Activated CD8-positive, alpha-beta T cell treated with anti-CD3 and anti-CD28 coated beads, Interleukin-2, amount 10 ng/mL, durations not matched to agents 7 days and 5 days (primary cell): ENCODE measurements at places on chromosomes 7 and 10.

DNA sequence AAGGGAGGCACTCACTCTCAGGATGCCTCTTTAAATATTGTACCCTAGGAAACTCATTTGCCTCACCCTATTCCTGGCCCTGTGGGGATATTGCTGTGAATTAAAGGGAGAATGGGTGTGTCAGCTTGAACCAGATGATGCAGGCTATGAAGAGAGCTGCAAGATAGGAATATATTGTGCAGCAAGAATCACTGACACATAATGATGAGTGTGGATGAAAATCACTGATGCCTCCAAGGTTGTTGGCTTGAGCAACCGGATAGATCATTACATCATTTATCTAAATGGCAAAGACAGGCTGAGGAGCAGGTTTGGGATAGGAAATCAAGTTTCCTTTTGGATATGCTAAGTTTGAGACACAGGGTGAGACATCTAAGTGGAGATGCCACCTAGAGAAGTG, 6.2 kb downstream of the SLC26A4 start:
- no peak for DNase-seq

GRCh38 chr10:47379901-47380300, 4.2 kb downstream of the ZNF488 start:
- DNase-seq: no peak

DNA sequence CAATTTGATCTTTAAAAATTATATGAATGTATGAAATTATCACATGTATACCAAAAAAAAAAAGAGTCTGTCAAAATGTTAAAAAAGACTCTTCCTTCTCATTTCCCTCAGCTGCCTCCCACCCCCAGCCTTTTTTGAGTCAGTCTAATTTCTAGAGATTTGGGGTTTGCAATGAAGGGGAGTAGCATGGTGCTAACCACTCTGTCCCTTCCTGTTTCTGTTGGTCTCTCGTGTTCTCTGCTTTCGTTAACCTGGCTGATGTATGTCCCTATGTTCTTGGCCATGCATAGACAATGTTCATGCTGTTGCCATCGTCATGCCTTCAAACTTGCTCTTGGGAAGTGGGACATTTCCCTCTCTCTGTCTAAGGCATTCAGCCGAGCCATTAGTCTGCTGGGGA, 474.1 kb downstream of the LRMDA start:
- no peak for DNase-seq

DNA sequence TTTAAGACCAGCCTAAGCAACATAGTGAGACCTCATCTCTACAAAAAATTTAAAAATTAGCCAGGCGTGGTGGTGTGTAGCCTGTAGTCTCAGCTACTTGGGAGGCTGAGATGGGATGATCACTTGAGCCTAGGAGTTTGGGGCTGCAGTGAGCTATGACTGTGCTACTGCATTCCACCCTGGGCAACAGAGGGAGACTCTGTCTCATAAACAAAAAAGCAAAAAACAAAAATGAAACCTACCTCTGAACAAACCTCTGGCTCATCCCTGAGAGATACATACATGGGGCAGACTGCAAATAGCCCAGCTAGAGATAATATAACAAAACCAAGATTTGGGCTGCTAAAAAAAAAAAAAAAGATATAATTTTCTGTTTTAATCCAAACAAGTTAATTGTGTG, 19.5 kb downstream of the C10orf67 start:
- peak; percentile 27 for DNase-seq

DNA sequence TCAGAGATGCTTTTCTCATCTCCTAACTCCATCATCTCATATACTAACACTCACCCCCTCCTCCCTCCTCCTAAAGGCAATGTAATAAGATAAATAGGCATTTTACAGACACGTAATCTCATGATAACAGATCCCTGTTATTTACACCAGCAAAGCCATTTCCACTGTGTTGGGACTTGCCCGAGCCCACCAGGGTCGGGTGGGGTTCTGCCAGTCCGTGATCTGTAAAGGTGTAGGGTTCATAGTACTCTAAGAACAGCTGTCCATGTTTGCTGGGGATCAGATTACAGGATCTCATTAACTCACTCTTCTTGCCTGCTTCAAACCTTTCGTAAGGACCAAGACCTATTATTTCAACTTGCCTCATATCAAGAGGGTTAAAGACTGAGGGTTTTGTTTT, 172.4 kb downstream of the FZD1 start:
- no peak for DNase-seq

DNA sequence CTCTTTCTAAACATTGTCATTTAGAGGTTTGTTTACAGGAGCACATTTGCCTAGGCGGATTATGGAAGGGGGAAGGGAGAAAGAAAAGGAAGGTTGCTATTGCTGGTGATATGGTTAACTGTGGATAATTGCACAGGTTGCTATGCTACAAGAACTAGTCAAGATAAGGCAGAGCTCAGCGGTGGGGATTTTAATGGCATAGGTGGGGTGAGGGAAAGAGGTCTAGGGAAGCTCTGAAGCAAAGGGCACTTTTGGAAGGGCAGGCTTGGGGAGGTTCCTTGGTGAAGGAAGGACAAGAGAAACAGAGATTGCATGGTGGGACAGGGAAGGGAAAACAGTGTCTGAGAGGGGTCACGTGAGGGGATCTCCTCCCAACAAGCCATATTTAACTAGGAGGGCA, 19.5 kb downstream of the HYAL4 start:
- DNase-seq: no peak

GRCh38 chr7:102845346-102845745, 67.5 kb upstream of the LRRC17 start:
- no peak for DNase-seq

- no peak for DNase-seq
These were observed 248.7 kb downstream of the CAMK1D start for GRCh38 chr10:12597788-12598765.

DNA sequence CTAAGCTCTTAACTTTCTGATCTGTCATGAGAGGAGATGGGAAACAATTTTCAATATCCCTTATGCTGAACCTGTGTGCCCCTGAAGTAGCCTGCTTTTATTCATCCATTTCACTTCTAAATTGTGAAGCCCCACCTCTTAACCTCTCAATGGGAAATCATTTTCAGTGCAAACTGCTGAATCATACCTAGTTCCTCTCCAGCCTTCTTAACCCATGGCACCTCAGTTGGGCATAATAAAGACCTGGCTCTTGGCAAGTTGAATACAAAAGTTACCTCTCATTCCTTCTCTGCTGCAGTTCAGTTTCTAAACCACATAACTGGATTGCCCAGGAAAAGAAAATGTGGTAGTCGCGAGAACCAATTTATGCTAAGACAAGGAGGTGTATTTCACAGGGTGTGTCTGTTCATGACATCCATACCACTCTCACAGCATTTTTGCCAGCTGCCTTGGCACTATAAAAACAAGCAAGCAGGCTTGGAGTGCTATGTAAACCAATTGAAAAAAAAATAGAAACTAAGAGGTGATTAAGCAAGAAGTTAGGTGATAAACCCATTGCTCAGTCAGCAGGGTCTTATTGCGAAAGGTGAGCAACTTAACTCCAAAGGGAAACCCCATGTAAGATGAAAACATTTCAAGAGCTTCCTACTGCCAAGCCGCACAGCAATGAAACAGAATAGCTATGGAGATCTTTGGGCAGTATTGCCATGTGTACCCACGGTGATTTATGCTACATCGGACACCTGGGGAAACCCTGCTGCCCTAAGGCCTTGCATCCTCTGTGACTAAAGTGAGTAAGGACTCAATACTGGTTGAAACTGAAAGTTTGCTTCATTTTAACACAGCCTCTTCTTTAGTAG, 57.0 kb upstream of the DKK1 start:
- DNase-seq: no peak

- no peak for DNase-seq
These were observed 621 bp upstream of the FAM13C start for GRCh38 chr10:59362959-59363381.

GRCh38 chr10:28949005-28950004, 272.0 kb downstream of the BAMBI start:
- DNase-seq: no peak
